NAMALWA (cell line): ENCODE measurements at places on chromosomes 5 and 9.

- DNase-seq, result no peak
Measured at GRCh38 chr9:89477811-89478630, 19.9 kb downstream of the SEMA4D start.

GRCh38 chr9:128485414-128485855 is 19.1 kb upstream of the GLE1 start:
- DNase-seq, result no peak

DNA sequence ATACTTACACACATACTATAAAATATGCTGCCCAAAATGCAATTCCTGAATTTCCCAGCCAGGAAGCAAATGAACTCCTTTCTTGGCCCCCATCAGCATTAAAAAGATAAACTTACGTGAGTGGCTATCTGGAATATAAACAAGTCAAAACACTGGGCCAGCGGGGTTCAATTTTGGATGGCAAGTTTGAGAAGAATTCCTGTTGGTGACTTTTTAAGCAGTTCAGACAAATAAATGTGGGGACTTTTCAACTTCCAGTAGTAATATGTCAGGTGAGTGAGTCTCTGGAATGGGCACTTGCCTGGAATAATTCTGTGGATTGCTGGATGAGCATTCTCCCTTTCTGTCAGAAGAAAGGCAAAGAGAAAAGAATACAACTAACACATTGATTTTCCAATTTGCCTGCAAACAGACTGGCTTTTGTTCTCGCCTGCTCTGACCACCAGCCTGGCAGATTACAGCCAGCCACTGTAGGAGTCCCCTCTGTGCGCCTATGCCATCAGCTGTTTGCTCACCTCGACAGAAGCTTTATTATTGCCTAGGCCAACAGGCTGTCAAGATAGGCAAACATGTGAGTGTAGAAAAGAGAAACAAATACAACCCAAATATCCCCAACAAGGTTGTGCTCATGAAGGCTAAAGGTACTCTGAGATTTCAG is 78.6 kb downstream of the MRPS27 start:
- DNase-seq, result no peak

DNA sequence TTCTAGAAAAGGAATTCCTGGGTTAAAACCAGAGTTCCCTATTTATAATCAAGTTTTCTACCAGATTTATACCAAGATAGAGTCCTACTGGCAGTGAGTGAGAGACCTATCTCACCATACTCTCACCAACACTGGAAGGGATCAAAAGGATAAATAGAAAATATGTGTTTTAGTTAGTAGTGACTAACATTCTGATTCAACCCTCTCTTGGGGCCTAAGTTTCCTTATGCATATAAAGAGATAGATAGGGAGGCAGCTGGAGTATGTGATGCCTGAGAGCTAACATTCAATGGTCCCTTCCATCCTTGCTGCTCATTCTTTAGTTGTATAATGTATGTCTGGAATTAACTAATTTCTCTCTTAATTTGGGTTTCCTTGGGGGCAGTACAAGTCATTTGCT is 32.0 kb downstream of the CKMT2 start:
- no peak for DNase-seq

DNA sequence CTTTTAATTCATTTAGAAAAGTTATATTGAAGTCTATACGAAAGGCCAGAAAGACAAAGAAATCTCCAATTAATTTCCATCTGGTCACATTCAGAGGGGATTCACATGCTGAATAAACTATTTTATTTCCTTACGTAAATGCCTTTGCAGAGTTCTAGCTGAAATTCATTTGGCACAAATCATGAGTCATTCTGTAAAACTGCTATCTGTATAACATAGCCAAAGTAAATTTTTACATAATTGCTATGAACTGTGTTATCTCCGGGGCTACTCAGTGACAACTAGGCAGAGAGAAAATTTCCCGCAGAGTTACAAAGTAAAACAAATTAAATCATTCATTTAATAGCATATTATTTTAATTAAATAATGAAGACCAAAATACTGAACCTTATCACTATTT is 463.2 kb upstream of the ADAMTS16 start:
- DNase-seq, result no peak

GRCh38 chr5:89064736-89065135 is 181.8 kb upstream of the MEF2C start:
- DNase-seq, result no peak

GRCh38 chr5:135711911-135712310 is 122.6 kb upstream of the SLC25A48 start:
- no peak for DNase-seq

DNA sequence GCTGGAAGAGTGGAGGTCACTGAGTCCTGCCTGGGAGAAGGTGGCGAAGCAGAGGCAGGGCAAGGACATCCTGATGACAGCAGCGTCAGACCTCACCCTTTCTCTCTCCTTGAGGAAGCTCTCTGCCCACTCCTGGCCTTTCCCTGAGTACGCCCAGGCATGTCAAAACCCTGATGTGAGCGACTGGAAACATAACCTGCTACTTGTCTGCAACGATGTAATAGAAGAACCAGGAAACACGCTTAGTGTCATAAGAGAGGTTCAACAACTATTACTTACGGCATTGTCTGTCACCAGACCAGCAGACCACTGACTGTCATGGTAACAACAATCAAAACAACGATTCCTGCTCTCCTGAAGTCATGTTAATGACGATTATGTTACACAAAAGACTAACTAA is 152.4 kb downstream of the ACTL7B start:
- no peak for DNase-seq

- no peak for DNase-seq
Measured at GRCh38 chr9:16704116-16705110, 166.1 kb downstream of the BNC2 start.

DNA sequence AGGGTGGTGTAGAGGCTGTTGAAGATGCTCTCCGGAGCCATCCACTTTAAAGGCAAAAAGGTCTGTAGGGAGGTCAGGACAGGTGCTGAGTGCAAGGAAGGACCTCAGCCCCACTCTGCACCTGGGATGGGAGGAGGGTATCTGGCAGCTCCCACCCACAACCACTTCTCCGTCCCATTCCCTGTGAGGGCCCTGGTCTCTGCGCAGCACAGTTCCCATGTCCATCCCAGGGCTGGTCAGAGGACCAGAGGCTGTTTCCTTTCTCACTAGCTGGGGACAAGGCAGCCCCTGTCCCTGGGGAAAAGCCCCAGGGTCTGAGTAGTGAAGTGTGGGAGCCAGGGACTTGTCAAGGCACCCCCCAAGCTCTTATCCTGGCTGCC is 33.7 kb upstream of the CSF1R start:
- no peak for DNase-seq

GRCh38 chr5:100590867-100591266 is 55.7 kb downstream of the FAM174A start:
- no peak for DNase-seq

- no peak for DNase-seq
Measured at GRCh38 chr9:27090711-27091110, 18.3 kb upstream of the TEK start.

DNA sequence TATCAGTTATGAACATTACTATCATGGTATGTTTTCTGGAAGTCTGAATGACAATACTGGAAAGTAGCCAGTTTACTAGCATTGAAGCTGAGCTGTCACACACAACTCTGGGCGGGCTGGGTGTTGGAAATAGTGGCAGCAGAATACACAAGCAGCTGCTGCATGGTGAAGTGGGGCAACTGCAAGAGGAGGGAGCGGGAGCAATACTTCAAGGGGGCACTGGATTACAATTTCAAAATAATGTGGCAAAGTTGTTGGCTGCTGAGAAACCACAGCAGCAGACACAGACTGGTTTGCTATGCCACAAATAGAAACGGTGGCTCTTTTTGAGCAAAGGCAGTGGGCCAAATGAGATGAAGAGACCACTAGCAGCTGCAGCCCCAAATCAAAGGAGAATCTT is 350.2 kb downstream of the KIAA0825 start:
- no peak for DNase-seq

- no peak for DNase-seq
Measured at GRCh38 chr5:93580063-93580926, 724 bp downstream of the NR2F1-AS1 start.
